Inflammatory macrophage treated with lipopolysaccharide for 1 hour (primary cell): ENCODE measurements at places on chromosomes 2 and 18.
A peak's percentile ranks its signal among the peaks of the same experiment; 100 is the strongest.

GRCh38 chr2:168346725-168347477, 99.5 kb upstream of the STK39 start:
- DNase-seq, result peak; percentile 92

DNA sequence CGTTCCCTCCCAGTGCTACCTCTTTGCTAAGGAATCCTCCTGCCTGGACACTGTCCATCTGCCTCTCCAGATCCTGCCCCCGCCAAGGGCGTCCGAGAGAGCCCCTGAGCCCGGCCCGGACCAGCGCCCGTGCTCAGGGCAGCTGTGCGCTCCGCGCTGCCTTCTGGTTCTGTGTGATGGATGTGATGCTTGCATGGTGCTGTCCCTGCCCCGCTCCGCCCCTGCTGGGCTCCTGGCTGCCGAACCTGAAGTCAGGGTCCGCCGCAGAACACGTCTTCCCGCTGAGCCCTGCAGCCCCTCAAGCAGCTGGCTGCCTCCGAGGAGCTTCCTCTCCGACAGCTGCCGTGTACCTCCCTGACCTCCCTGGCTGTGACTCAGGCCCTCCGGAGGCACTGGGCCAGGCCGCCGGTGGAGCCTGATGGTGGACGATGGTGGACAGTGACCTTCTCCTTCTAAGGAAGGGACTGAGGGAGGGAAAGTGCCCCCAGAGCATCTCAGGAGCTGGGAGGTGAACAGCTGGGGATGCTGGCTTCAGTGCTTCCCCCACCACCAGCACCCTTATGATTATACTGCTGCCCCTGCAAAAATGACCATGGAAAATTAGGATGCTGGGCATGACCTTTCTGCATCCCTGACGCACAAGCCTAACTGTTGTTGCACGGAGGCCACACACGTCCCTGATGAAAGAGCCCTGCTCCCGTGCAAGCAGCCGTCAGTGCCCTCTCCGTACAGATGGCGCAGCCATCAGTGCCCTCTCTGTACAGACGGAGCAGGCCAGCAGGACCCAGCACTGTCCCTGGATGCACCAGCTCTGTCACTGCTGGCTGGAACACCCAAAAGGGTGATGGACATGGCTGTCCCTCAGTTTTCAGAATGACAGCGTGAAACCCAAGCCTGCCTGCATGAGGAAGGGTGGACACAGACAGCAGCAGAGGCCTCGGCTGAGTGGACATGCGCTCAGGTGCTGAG, 99.3 kb downstream of the TPO start:
- no peak for DNase-seq

- peak; percentile 24 for DNase-seq
Observed at GRCh38 chr2:26652361-26653041, 11.3 kb upstream of the CIB4 start.

DNA sequence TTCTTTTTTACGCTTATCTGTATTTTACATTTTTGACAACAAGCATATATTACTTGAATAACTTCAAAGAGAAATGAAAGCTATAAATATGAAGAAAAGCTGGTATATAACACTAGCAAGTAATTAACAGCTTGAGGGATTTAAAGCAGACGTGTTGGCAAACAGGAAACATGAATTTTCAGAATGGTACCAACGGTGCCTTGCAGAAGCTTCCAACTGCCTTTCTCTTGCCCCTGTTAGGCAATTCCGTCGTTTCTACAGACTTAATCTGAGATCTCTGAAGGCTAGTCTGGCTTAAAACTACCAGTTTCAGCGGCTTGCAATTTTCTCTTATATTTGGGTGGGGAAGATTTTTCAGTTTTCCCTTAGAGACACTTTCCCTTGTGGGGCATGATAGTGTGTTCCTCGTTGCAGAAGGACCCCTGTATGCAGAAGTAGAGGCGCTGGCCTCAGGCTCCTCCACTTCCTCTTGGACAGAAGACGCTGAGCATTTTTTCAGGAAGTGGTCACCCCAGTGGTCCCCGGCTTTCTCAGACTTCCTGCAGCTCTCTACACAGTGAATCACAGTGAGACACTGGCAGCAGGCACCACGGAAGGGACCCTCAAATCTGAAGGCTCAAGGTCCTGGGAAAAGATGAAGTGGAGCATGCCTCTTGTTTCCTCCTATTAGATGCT, 56.2 kb upstream of the SLC16A14 start:
- DNase-seq, result peak; percentile 71

GRCh38 chr2:169509298-169509885, at the start of gene KLHL41:
Gene KLHL41, plus strand, starts transcription at chr2:169509702. Its CDS starts 77 bp downstream, at chr2:169509779.
- no peak for DNase-seq

- no peak for DNase-seq
Observed at GRCh38 chr2:202530038-202530437, 104.7 kb upstream of the FAM117B start.

- no peak for DNase-seq
Observed at GRCh38 chr18:76259711-76260110, 235.3 kb downstream of the ZNF516 start.

GRCh38 chr2:172788871-172789270, 53.2 kb downstream of the RAPGEF4 start:
- no peak for DNase-seq

DNA sequence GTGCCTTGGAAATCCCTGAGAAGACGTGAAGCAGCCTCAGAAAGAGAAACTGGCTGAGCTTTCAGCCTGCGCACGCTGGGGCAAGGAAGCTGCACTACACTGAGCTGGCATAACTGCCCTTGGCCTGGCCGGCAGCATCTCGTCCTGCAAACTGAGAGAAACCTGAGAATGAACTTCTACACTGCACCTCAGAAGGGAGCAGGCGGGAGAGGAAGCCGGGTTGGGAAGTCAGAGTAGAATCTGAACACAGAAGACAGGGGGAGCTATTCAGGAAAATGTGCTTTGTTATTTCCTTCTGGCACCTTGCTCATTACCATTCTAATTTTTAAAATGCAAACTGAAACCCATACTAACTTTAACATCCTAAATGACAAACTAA, 70.9 kb downstream of the ZEB2 start:
- DNase-seq, result no peak

DNA sequence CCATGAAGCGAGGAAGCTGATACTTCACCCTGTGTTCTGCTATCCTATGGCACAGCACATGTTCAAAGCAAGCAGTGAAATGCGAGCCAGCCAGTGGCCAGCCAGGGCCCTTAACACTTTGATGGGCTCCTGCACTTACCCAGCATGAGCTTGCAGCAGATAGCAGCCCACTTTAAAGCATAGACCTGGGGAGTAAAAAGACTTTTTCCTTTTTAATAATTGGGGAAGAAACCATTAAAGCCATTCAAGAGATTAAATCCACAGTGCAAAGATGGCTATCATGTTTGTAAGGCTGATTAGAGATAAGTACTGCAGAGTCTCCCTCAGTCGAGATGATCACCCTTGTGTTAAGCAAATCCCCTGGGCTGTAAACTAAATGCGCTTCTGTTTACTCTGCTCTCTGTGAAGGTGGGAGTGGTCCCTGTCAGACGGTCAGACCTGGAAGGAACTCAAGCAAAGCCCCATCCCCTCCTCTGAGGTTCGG, 15.7 kb downstream of the CCBE1 start:
- no peak for DNase-seq

GRCh38 chr2:172488556-172488955, 61.2 kb downstream of the ITGA6 start:
- no peak for DNase-seq

DNA sequence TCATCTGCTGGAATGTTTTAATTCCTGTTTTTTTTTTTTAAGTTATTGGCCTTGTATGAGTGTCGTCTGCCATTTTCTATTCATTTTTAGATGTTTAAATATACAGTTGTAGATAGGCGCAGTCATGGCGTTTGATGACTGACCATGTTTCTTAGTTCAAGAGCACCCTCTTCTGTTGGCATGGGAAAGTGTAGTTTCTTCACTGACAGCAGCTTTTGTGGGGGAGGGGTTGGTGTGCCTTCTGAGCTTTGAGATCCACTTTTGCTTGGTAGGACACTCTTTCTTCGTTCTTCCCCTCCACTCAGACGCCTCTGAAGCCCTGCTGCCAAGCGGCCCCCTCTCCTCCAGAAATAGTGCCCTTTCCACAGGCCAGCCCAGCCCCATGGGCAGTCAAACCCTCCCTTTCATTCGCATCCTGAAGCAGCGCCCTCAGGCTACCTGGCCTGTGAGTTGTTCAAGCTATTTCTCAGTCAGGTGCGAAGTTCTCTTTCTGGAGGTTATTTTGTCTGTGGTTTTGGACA, 492.0 kb downstream of the TNS1 start:
- peak; percentile 43 for DNase-seq

DNA sequence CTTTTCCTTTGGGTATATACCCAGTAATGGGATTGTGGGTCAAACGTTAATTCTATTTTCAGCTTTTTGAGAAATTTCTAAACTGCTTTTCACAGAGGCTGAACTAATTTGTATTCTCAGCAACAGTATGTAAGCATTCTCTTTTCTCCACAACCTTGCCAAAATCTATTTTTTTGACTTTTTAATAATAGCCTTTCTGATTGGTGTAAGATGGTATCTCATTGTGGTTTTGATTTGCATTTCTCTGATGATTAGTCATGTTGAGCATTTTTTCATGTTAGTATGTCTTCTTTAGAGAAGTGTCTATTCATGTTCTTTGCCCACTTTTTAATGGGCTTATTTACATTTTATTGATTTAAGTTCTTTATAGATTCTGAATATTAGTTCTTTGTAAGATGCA, 145.5 kb downstream of the TRABD2A start:
- DNase-seq, result no peak

DNA sequence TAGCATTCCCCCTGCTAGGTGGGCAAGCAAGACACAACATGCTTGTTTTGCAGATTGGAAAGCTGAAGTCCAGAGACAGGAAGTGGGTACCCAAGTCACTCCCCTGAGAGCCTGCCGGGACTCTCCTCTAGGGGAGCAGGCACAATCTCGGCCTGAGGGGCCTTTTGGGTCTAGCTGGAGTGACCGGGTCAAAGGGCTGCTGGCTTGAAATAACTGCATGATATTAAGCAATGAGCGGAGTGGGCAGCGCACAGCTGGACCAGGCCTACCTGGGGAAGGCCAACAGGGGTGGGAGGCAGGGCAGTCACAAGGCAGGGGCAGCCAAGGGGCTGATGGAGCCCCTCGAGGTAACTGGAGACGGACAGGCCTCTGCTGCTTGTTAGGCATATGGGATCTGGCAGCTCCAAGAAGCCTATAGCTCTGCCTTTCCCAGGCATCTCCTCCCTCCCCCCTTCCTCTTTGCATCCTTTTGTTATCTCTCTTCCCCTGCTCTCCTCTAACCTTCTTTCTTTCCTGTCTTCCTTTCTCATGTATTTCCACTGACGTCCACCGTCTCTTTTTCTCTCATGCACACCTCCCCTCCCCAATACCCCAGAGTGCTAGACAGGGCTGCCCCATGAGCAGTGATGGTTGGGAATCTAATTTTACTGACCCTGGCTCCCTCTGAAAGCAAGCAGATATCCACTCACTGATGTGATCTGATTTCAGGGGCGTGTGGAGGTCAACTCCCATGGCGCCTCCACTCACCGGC, 237.5 kb downstream of the LOXHD1 start:
- no peak for DNase-seq

- no peak for DNase-seq
Observed at GRCh38 chr18:59079264-59079663, 60.4 kb upstream of the SEC11C start.

DNA sequence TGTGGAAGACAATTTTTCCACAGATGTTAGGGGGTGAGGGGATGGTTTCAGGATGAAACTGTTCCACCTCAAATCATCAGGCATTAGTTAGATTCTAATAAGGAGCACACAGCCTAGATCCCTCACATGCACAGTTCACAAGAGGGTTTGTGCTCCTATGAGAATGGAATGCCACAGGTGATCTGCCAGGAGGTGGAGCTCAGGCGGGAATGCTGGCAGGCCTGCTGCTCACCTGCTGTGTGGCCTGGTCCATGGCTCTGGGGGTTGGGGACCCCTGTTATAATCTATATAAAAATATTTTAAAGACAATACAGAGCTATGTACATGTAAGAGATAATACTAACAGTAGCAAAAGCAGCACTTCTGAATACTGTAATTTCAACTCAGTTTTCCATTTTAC, 19.2 kb downstream of the CWC22 start:
- DNase-seq, result no peak

- no peak for DNase-seq
Observed at GRCh38 chr2:8578335-8579244, 103.3 kb upstream of the ID2 start.

- DNase-seq, result no peak
Observed at GRCh38 chr18:66461344-66461743, 142.5 kb downstream of the CDH19 start.

DNA sequence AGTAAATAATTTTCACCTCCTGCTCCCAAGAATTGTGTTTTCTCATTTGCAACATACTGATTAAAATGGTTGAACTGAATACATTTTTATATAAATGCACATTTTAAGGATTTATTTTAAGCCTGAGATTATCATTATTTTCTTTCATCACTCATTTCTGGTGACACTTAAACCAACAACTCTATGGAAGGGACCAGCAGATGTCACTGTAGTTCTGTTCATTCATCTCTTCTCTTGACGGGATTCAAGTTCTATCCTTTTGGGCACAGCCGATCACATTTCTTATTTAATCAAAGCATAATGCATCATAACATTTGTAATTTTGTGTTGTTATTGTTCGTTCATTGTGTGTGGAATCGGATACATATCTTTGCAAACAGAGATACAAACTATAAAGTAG, 417.9 kb downstream of the HRH4 start:
- no peak for DNase-seq

DNA sequence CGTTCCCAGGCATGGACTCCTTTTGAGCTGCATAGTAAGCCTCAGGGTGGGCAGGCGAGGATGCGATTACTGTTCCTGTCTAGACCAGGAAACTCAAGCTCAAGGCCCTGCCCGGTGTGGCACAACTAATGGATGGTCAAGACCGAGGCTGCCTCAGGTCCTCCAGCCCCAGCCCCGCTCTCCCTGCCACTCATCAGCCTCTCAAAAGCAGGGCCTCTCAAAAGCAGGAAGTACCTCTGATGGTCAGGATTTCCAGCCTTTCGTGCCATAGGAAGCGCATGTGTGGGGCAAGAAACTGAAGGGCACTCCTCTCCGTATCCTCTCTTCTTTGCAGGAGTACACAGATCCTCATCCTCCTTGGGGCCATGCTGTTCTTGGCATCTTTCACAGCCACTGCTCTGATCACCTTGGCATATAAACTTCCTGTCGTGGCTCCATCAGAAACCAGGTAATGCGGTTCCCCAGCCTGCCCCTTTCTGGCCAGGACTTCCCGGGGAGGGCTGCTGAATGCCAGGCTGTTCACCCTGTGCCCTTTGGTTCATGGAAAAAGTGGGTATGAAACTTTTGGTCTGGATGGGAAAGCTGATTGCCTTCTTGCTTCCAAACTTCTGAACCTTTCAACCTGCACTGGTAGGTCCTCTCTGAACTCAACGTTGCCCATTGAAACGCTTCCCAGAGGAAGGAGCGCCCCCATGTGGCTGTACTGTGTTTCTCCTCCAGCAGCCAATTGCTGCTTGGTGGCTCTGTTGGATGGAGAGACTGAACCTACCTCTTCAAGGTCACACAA, 82.8 kb upstream of the SEC11C start:
- peak; percentile 81 for DNase-seq
